ENCODE measurements at places on chromosomes 6 and 20.
A peak's percentile ranks its signal among the peaks of the same experiment; 100 is the strongest.

DNA sequence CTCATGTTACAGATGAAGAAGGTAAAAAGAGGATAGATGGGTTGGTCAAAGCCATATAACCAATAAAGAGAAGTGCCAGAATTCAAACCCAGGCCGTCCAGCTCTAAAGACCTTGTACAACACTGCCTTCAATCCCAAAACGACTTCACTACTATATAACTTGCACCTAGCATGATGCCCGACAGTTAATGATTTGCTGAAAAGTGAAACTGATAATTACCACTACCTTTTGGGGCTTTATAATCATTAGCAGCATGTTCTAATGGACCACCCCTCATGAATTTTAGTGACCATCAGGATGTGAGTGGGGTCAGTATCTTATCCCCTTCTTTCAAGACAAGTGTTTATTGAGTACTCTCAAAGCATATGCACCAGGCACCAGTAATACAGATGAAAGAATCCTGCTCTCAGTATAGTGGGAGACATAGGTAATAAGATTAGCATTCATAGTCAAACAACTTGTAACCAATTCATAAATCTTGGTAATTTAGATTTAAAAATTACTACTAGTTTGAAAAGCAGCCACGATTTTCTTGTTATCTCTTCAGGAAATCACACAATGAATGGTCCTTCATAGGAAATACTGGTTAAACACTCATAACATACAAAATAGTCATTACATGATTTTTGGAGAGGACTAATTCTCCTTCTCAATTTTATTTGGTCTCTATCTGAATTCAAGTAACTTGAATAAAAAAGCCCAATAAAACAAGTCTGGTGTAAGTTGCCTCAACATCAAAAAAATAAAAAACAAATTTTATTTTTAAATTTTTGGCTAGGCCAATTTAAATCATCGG, 98.0 kb downstream of the EPB41L2 start:
- no peak for DNase-seq

DNA sequence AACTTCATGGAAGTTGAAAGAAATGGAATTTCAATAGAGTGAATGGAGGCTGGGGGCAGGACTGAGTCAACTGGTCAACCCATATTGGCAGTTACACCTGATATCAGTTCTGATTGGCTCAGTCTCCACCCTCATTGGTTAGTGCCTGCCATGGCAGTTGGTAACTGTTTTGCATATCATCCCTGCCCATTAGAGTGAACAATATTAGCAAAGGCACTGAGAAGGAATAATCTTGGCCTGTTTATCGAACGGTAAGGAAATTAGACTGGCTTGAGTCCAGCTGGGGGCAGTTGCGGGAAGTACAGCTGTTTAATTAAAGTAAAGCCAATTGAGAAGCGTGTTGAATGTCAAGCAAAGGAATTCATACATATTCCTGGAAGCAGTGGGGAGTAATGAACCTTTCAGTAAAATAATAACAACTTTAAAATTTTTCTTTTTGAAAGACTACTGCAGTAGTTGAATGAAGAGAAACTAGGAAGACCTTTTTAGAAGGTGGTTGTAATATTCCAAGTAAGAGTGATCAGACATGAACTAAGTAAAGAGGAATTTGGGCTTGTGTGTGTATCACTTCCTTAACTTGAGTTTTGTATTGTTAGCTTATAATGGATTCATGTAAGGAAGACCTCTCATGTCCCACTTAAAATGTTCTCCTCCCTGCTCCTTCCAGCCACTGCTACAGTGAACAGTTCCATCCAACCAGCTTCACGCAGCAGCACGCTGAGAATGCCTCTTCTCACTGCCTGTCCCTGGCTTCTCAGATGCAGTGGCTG, 17.2 kb upstream of the FAM50B start:
- DNase-seq, result no peak

- DNase-seq, result no peak
Observed at GRCh38 chr6:158654498-158654897, 4.6 kb downstream of the SYTL3 start.

- DNase-seq, result no peak
Observed at GRCh38 chr20:8421981-8422380, 289.9 kb downstream of the PLCB1 start.

DNA sequence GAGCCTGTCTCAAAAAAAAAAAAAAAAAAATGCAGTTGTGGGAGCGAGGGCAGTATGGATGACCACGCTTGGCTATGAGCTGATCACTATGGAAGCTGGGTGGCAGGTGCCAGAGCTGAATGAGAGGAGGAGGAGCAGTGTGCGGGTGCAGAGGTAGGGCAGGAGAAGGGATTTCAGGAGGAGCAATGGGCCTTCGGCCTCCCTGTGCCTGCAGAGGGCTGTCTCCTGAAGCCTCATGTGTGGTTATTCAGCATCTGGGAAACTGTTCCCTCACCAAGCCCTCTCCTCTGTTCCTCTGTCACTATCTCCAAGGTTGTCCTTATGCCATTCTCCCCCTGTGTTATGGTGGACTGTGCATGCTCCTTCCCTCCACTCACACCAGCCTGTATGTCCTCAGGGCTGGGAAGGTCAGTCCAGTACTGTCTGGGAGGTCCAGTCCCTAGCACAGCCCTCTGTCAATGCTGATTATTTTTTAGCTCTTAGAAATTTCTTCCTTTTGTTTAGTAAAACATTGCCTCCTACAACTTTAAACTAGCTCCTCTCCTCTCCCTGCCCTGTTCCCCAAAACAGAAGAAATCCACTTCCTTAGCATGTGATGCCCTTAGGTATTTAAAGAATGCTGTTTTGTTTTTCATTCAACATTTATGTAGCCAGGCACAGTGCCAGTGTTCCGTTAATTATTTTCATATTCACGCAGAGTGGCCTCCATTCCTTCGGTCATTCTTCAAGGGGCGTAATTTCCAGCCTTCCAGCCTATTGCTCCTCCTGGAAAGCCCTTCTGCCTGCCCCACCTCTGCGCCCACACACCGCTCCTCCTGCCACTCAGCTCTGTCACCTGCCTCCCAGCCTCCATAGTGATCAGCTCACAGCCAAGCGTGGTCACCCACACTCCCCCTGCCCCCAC, 48.9 kb downstream of the CNBD2 start:
- peak; percentile 43 for DNase-seq

- DNase-seq, result no peak
Observed at GRCh38 chr6:32462609-32463008, 22.9 kb downstream of the HLA-DRA start.

DNA sequence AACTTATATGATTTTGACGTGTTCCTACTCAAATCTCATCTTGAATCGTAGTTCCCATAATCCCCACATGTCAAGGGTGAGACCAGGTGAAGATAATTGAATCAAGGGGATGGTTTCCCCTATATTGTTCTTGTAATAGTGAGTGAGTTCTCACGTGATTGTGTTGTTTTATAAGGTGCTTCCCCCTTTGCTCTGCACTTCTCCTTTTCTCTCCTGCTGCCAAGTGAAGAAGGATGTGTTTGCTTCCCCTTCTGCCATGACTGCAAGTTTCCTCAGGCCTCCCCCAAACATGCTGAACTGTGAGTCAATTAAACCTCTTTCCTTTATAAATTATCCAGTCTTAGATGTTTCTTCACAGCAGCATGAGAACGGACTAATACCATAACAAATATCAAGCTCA, 83.2 kb downstream of the MANEA start:
- no peak for DNase-seq

- DNase-seq, result no peak
Observed at GRCh38 chr6:1708122-1708521, 98.4 kb downstream of the FOXC1 start.

DNA sequence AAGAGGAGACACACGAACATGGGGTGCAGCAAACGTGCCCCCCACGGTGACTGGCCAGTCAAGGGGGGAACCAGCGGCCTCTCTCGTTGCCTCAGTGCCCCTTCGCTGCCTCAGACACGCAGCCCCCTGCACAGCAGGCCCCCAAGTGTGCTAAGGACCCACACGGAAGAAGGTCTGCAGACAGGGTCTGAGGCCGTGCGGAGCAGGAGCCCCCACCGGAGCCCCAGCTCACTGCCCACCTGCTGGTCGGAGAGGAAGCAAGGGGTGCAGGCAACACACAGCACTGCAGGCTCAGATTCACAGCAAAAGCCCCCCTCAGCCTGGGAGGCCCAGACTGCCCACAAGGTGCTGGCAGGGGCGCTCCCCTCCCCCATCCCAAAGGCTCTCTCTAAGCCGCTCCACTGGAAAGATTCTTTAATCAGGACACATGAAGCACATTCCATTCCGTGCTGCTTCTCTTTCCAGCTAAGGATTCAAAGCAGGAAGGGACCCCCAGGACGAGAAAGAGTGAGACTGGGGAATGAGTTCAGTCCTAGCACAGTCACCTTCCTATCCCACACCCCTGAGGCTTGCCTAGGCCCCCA, 105.1 kb downstream of the SLC23A2 start:
- DNase-seq, result no peak

DNA sequence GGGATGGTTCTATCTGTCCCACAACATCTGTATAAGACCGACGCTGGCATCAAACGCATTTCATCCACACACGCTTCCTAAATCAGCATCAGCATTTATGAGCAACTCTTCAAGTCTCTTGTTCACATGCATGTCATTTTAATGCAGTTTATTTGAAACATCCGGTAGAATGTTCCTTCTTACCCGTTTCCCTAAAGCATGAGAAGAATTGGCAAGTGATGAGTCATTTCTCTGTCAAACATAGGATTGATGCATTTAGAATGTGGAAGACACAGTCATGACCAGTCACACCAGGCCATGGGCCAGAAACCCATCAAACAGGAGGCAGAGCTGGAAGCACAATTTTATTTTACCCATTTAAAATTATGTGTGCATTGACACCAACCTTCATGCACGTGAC, 122.8 kb downstream of the UST start:
- DNase-seq, result peak; percentile 56

DNA sequence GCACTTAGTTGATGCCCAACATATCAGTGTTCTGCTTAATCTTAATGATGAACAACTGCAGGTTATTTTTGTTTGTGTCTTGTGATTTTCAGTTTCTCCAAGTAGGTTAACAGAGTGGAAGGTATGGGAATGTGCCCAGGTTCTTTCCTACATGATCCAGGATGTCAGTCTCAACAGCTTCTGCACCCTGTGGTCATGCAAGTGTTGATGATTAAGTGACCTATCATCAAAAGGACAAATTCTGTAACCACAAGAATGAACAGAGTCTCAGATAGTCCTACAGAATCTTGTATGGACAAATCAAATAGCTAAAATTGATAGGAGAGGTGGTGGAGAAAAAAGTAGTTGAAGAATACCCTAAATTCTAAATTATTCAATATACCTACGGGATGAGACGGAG, 26.1 kb downstream of the MAN1A1 start:
- no peak for DNase-seq

GRCh38 chr6:157650801-157651200, 172.2 kb upstream of the SNX9 start:
- DNase-seq, result no peak

GRCh38 chr6:89048985-89049384, 31.6 kb upstream of the PNRC1 start:
- DNase-seq, result no peak
